ENCODE measurements at places on chromosomes 12 and 14. TPM values are rescaled to one million over a fixed set of nuclear protein-coding genes. Genes with fewer than 3 reads are reported as not detected.

- H3K36me3 ChIP-seq: no peaks in the 10 kb centered on the region
- no peaks in the 10 kb centered on the region for H3K4me1 ChIP-seq
- DNase-seq: no peak
- H3K4me3 ChIP-seq: no peak overlapping the region
These were observed 27.2 kb downstream of the KRT80 start for GRCh38 chr12:52164624-52165023.

The RTL1 gene
- total RNA-seq: not detected

The CLEC1A gene
- total RNA-seq: not detected

DNA sequence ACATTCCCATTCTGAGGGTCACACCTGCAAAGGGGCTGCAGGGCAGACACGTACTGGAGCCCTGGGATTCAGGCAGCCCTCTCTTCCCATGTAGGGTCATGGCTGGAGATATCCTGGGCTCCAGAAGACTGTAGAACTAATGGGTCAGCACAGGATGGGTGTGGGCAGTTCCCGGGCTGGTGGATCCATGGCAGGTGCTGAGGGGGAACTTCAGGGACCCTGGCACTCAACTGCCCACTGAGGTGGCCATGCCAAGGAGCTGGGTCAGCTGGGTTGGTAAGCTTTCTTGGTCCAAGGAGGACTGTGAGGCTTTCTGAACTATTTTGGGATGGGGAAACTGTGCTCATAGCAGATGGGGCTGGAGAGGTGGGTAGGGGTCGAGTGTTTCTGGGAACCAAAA lies 183.4 kb upstream of the RTL1 start:
- no peaks in the 10 kb centered on the region for H3K27me3 ChIP-seq
- H3K27ac ChIP-seq: no peak overlapping the region
- H3K36me3 ChIP-seq: no peaks in the 10 kb centered on the region
- H3K4me3 ChIP-seq: no peak overlapping the region
- DNase-seq: no peak

The GLT8D2 gene
- total RNA-seq: 6.8 TPM

GRCh38 chr14:30084811-30085210 lies 157.2 kb upstream of the PRKD1 start:
- H3K36me3 ChIP-seq: no peaks in the 10 kb centered on the region
- DNase-seq: no peak
- no peaks in the 10 kb centered on the region for H3K4me1 ChIP-seq
- H3K27ac ChIP-seq: no peak overlapping the region

GRCh38 chr14:86797075-86797351 lies 1196.0 kb downstream of the GALC start:
- H3K36me3 ChIP-seq: no peaks in the 10 kb centered on the region
- no peak overlapping the region for H3K27ac ChIP-seq
- H3K4me1 ChIP-seq: no peaks in the 10 kb centered on the region
- no peak overlapping the region for H3K4me3 ChIP-seq

The GLI1 gene
- 20.6 TPM for total RNA-seq

The TEX52 gene
- total RNA-seq: not detected

DNA sequence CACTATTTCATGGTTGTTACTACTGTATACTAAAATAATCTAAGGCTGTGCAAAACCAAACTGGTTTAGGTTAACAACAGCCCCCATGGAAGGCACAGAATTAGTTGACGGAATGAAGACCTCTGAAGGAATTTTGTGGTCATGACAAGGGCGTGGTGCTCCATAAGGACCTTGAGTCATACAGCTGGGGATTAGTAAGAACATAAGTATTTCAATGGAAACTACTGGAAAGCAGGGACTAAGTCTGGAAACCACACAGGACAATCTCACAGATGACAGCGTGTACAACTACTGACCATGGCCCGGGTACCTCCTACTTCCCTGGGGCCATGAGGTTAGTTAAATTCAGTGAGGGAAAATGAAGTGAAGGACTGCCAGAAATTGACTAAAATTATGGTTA lies 98.5 kb upstream of the PLEKHA5 start:
- peaks cover 10% of the 10 kb centered on the region for H3K36me3 ChIP-seq
- H3K27me3 ChIP-seq: no peaks in the 10 kb centered on the region
- H3K27ac ChIP-seq: no peak overlapping the region
- no peak overlapping the region for H3K4me3 ChIP-seq
- no peak for DNase-seq

DNA sequence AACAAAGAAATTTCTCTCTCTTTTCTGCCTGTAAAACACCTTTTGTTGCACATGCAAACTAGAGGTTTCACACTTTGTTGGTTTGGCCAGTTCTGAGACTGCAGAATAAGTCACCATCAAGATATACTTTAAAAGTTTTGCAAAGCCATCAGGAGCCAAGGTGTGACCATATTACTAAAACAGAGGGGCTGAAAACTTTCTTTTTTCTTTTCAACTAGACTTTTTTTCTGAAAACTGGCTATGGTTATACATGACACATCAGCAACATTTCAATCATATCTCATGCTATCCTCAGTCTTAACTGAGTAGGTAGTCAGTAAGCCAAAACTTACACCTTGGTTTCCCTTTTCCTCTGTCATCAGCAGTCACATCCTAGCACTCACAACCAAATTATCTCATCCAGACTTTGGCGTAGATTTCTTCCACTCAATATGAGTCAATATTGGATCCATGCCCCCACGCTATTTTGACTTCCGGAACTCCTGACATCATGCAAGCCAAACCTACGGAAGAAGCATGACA lies 4.1 kb upstream of the IFNG start:
- H3K27ac ChIP-seq: no peak overlapping the region
- no peaks in the 10 kb centered on the region for H3K27me3 ChIP-seq
- H3K4me3 ChIP-seq: no peak overlapping the region
- DNase-seq: no peak
- no peaks in the 10 kb centered on the region for H3K4me1 ChIP-seq

The JPH4 gene
- 46.7 TPM for total RNA-seq

DNA sequence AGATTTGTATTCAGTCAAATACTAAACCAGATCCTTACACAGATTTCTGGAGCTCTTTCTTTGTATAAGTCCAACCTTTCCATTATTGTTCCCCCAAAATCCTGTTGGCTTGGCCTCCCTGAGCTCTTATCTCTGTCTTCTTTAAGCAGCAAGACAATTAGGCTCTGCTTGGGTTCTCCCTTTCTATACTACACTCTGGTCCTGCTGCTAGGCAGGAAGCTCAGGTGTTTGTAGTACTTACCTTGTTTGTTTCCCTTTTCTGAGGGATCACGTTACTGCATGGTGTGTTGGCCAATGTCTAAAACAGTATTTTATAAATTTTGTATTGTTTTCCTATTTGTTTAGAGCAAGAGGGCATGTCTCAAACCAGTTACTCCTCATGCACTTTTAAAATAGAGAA lies 192.9 kb downstream of the PRKD1 start:
- no peaks in the 10 kb centered on the region for H3K27me3 ChIP-seq
- DNase-seq: no peak
- no peaks in the 10 kb centered on the region for H3K36me3 ChIP-seq
- H3K4me3 ChIP-seq: no peak overlapping the region
- no peak overlapping the region for H3K27ac ChIP-seq
- H3K4me1 ChIP-seq: peaks cover 10% of the 10 kb centered on the region

- H3K36me3 ChIP-seq: no peaks in the 10 kb centered on the region
- no peak overlapping the region for H3K4me3 ChIP-seq
- H3K4me1 ChIP-seq: no peaks in the 10 kb centered on the region
- DNase-seq: peak; percentile 41
- H3K27me3 ChIP-seq: no peaks in the 10 kb centered on the region
- no peak overlapping the region for H3K27ac ChIP-seq
These were observed 71.9 kb downstream of the CRACR2A start for GRCh38 chr12:3680919-3681594.

The DTX1 gene
- 8.6 TPM for total RNA-seq

DNA sequence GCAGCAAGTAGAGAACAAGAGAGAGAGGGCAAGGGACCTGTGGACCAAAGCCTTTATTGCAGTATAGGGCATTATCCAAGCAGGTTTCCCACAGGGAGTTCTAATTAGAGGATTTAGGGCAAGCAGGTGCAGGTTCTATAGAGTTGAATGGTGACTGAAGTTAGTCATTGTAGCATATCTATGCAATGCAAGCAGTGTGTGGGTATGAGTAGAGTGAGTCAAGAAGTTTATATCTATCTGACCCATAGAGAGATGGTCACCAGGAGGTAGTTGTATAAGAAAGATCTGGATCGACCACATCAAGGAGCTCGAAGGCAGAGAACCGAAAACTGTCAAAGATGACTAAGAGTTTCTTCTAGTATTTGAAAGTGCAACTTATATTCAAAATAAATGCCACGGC lies 167.3 kb downstream of the PLCZ1 start:
- no peaks in the 10 kb centered on the region for H3K4me1 ChIP-seq
- H3K27ac ChIP-seq: no peak overlapping the region
- H3K4me3 ChIP-seq: no peak overlapping the region
- no peaks in the 10 kb centered on the region for H3K36me3 ChIP-seq
- no peaks in the 10 kb centered on the region for H3K27me3 ChIP-seq

DNA sequence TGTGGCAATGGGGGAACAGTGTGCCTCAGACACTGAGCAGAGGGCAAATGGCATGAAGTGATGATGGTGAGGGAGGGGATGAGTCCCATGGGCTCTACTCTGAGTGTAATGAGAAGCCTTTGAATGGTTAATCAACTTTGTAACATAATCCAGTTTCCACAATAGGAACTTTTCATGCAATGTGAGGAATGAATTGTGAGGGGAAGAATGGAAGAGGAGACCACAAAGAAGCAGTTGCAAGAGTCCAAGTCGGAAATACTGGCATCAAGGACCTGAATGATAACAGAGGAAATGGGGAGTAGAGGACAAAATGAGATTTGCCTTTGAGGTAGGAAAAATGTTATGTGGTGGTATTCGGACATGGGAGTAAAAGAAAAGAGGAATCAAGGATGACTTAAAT lies 476.9 kb upstream of the PRICKLE1 start:
- no peak for DNase-seq
- no peak overlapping the region for H3K4me3 ChIP-seq
- no peaks in the 10 kb centered on the region for H3K36me3 ChIP-seq
- no peak overlapping the region for H3K27ac ChIP-seq
- H3K27me3 ChIP-seq: no peaks in the 10 kb centered on the region

DNA sequence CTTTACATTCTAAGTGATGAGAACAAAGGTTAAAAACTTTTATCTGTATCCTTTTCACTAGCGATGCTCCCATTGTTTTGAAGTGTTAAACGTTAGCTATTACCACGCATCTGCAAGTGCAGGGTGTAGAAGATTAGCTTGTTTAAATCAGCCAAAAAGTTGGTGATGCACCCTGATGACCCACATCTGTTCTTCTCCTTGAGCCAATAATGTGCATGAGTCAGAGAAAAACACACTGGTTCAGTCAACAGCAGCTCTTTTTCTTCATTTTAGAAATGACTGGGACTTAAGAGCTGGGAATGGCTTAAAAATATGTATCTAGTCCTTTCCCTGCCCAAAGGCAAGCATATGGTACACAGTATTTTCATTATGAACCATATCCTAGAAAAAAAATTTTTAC lies 323.5 kb upstream of the PDE3A start:
- H3K27ac ChIP-seq: no peak overlapping the region
- no peaks in the 10 kb centered on the region for H3K36me3 ChIP-seq
- no peak for DNase-seq
- H3K4me1 ChIP-seq: no peaks in the 10 kb centered on the region
- no peak overlapping the region for H3K4me3 ChIP-seq
- no peaks in the 10 kb centered on the region for H3K27me3 ChIP-seq

DNA sequence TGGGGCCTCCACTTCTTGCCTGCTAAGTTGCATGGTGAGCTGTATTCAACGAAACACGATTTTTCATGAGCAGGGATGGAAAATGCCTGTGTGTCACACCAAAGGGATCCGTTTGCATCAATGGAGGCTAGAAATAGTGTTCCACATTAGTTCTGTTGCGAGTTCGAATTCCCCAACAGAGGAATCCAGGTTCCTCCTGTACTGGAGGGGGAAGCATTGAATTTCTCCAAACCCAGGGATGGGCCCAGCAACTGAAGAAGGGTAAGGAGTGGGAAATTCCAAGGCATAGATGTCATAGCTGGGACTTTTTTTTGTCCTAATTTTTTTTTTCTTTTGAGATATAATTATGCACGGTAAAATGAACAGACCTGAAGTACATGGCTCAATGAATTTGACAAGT lies 336.2 kb downstream of the DPF3 start:
- peaks cover 7% of the 10 kb centered on the region for H3K4me1 ChIP-seq
- no peak overlapping the region for H3K4me3 ChIP-seq
- no peak overlapping the region for H3K27ac ChIP-seq

The THTPA gene
- 16.6 TPM for total RNA-seq

- H3K27me3 ChIP-seq: no peaks in the 10 kb centered on the region
- H3K27ac ChIP-seq: no peak overlapping the region
- DNase-seq: no peak
- no peaks in the 10 kb centered on the region for H3K4me1 ChIP-seq
- no peak overlapping the region for H3K4me3 ChIP-seq
These were observed 18.9 kb downstream of the PITPNM2 start for GRCh38 chr12:123131879-123132402.

The KRT83 gene
- total RNA-seq: not detected

The KRT79 gene
- total RNA-seq: not detected

The OGFOD2 gene
- 17.4 TPM for total RNA-seq

DNA sequence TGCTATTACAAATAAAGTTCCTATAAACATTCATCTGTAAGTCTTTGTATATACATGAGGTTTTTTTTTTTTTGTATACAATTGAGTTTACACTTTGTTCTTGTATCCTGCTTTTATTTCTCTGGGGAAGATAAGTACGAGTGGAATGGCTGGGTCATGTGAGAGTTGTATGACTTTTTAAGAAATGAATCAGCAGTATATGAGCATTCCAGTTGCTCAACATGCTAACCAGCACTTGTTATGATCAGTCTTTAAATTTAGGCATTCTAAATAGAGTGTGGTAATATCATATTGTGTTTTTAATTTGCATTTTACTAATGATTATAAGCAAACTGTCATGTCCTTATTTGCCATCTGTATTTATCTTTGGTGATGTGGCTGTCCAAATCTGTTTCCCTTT lies 44.7 kb upstream of the AMIGO2 start:
- H3K36me3 ChIP-seq: no peaks in the 10 kb centered on the region
- DNase-seq: no peak
- no peak overlapping the region for H3K27ac ChIP-seq
- no peaks in the 10 kb centered on the region for H3K27me3 ChIP-seq
- no peak overlapping the region for H3K4me3 ChIP-seq

- no peaks in the 10 kb centered on the region for H3K27me3 ChIP-seq
- no peak for DNase-seq
- no peaks in the 10 kb centered on the region for H3K4me1 ChIP-seq
These were observed 50.4 kb downstream of the SLC24A4 start for GRCh38 chr14:92373336-92373735.

GRCh38 chr12:76031081-76031413 lies 529 bp downstream of the PHLDA1 start:
- no peak for DNase-seq
- no peaks in the 10 kb centered on the region for H3K27me3 ChIP-seq
- H3K36me3 ChIP-seq: peaks cover 23% of the 10 kb centered on the region
- peak overlapping the region; percentile 91 for H3K4me3 ChIP-seq

All from H1 (cell line).